ENCODE measurements at places on chromosomes 13 and 19. TPM values are rescaled to one million over a fixed set of nuclear protein-coding genes. Genes with fewer than 3 reads are reported as not detected.

The BBC3 gene
- total RNA-seq: 18.8 TPM

The CD209 gene
- total RNA-seq: not detected

The CD70 gene
- not detected for total RNA-seq

The ICAM4 gene
- 0.68 TPM for total RNA-seq

The TEX29 gene
- total RNA-seq: not detected

The PNPLA6 gene
- 139 TPM for total RNA-seq

All from PC-9 (cell line).